ENCODE measurements at places on chromosomes 7 and 10. TPM values are rescaled to one million over a fixed set of nuclear protein-coding genes. Genes with fewer than 3 reads are reported as not detected.
A peak's percentile ranks its signal among the peaks of the same experiment; 100 is the strongest.

- DNase-seq, result no peak
Measured at GRCh38 chr10:126135941-126136595, 239.7 kb downstream of the FANK1 start.

- no peak for DNase-seq
Measured at GRCh38 chr10:1448252-1448930, 288.9 kb downstream of the ADARB2 start.

- no peak for DNase-seq
Measured at GRCh38 chr7:6649241-6649961, 12.3 kb downstream of the ZNF316 start.

DNA sequence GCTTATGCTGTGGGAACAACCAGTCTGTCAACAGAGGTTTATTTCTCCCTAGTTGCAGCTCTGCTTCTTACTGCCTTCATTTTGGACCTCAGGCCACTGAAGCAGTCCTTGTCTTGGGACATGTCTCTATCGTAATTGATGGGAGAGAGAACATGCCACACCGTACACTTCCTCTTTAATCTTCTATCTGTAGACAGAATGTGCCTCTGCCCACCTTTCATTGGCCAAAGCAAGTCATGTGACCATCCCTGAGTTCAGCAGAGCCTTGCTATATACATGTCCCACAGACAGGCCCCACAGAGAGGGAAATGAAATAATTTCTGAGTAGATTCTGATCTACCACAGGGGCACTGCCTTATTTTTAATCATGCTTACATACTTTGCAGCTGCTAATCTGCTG is 98.0 kb downstream of the KCND2 start:
- no peak for DNase-seq

DNA sequence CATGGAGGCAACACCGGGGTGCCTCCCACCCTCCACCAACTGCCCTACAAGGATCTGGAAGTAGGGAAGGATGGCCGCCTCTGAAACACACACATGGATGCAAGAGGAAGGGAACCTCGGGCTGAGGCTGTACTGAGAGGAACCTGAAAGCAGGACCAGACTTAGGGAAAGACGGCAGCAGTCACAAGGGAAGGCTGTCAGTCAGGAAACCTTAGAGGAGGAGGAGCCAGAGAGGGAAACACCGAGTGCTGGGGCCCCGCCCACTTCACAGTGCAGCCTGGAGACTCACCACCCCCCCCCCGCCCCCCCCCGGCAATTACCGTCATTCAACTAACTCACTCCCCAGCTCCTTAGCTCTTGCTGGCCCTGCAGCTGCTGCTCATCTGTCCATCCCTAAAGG is 2.5 kb downstream of the CYREN start:
- DNase-seq, result peak; percentile 66

- DNase-seq, result peak; percentile 45
Measured at GRCh38 chr10:16699435-16700057, 117.7 kb downstream of the RSU1 start.

DNA sequence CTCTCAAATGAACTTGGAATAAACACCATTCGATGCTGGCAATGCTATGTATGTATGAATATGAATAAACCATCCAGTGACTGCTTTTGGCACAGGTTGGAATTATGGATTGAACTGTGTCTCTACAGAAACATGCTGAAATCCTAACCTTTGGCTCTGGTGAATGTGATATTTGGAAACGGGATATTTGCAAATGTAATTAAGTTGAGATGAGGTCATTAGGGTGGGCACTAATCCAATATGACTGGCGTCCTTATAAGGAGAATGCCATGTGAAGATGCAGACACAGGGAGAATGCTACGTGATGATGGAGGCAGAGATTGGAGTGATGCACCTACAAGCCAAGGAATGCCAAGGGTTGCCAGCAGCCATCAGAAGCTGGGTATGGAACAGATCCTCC is 3.4 kb upstream of the ACTR3B start:
- DNase-seq, result no peak

DNA sequence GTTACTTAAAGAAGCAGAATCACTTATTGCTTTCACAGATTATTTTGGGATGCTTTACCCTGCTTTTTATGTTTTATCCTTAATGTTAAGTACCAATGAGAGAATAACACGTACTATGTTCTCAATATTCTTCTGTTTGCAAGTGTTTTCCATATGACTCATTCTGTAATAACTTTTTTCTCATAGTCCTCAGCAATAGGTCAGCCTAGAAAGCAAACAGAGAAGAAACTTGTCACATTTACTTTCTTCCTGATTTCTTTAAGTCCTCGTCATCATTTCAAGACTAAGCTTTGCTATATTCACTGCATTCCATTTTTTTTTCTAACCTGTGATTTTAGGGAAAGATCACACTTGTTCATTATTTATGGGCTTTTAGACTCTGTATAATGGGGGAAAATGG is 6.8 kb upstream of the AGR2 start:
- DNase-seq, result no peak

- no peak for DNase-seq
Measured at GRCh38 chr7:108771853-108772252, 202.2 kb downstream of the DNAJB9 start.

- DNase-seq, result no peak
Measured at GRCh38 chr10:34911661-34912205, 96.6 kb upstream of the PARD3 start.

DNA sequence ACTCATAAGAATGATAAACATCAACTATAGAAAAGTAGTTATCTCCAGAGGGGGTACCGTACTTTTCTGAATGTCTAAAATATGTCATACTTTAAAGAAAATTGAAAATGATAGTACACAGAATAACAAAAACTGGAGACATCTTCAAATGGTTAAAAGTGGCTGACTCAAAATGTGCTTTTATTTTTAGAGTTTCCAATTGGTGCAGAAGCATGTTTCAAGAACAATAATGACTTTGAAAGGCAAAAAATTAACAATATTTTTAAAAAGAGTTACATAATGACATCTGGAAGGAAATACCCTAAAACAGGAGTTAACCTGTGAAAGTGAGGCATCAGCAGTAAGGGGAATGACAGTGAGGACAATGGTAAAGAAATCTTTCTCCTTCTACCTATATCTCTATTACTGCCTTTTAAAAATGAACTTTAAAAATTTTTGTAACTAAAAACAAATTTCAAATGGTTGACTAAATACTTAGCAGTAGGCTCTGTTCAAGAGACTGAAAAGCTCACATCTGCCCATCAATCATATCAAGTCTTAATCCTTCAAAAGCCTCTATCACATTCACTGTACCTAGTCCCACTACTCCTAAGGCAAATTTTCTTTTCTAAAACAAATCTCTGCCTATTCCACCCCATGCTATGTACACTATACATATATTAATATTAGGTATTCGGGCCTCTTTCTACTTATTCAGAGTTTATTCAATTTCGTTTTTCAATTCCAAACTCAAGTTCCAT is 3.0 kb downstream of the ASZ1 start:
- DNase-seq, result no peak

The TMEM225B gene
- total RNA-seq, result 0.37 TPM

The PRR15 gene
- 1.5 TPM for total RNA-seq

The ADRA2A gene
- 0.83 TPM for total RNA-seq

Measured in right cardiac atrium (tissue), 5 donors.